ENCODE measurements at places on chromosomes 6 and 20.

- no peak for DNase-seq
Measured at GRCh38 chr6:29525311-29525639, 34.3 kb downstream of the UBD start.

- DNase-seq, result no peak
Measured at GRCh38 chr6:119446609-119447008, 97.0 kb upstream of the MAN1A1 start.

DNA sequence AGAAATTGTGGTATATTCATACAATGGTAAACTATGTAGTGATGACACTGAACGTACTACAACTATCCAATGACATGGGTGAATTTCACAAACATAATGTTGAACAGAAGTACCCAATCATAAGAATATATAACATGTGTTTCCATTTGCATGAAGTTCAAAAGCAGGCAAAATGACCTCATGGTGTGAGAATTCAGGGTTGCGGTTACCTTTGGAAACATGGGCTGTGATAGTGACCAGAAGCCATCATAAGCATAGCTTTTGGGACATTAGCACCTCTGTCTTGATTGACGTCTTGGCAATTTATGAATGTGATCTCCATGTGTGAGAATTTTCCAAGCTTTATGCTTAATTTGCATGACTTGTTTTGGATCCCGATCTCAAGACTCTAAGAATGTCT, 500.1 kb upstream of the JAG1 start:
- DNase-seq, result no peak

- DNase-seq, result no peak
Measured at GRCh38 chr20:3875378-3875974, 13.7 kb upstream of the PANK2 start.

- no peak for DNase-seq
Measured at GRCh38 chr6:36779227-36779626, 60.0 kb downstream of the CPNE5 start.

GRCh38 chr20:2814587-2815051, at the start of gene C20orf141:
Gene C20orf141, plus strand, starts transcription at chr20:2814987. Its CDS starts 198 bp downstream, at chr20:2815185.
- DNase-seq, result peak; percentile 86

DNA sequence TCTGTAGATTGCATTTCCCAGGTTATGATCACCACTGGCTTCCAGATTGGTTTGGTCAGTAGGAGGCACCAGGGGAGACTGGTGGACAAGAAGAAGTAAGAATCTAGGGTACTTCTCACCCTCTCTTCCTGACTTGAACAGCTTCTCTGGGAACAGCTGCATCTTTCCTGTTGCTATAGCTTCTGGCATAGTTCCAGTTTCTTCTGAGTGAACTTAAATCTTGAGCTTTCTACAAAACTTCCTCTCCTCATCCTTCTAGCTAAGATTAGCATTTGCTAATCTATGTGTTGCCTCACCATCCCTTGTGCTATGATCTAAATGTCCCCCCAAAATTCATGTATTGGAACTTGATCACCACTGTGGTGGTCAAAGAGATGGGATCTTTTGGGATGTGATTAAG, 724.6 kb downstream of the UTRN start:
- DNase-seq, result no peak

GRCh38 chr6:16097382-16098171, 31.3 kb upstream of the MYLIP start:
- no peak for DNase-seq

GRCh38 chr6:139374357-139375225, at the start of gene CITED2:
Gene CITED2, minus strand, starts transcription at chr6:139374648. Its CDS starts 704 bp downstream, at chr6:139373944.
- peak; percentile 58 for DNase-seq

GRCh38 chr6:84973606-84974005, 209.2 kb upstream of the TBX18 start:
- DNase-seq, result no peak

DNA sequence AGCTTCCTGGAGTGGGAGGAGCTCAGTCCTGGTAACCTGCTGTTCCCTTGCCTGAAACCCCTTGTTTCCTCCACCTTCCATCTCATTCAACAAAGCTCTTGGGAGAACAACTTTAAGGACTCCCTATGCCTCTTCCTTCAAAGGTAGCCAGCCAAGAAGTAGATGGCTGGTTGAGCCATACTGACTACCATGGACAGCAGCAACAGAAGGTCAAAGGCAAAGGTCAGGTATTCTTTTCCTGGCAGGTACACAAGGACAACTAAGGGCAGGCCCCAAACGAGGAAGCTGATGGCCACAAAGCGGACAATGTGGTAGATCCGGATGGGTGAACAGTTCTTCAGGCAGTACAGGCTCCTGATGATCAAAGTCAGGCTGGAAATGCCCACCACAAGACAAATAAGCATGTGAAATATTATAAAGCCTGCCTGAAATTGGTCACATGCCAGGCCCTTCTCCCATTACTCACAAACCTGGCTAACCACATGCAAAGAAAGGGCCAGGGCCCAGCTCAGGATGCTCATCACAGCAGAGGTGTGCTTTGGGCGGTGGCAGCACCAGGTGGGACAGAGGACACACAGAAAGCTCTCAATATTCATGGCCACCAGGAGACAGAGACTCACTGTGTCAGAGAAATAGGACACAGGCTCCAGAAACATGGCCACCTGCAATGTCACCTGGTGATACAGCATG, 21.7 kb downstream of the UBD start:
- no peak for DNase-seq

- DNase-seq, result no peak
Measured at GRCh38 chr6:160999516-160999915, 7.9 kb downstream of the MAP3K4 start.

DNA sequence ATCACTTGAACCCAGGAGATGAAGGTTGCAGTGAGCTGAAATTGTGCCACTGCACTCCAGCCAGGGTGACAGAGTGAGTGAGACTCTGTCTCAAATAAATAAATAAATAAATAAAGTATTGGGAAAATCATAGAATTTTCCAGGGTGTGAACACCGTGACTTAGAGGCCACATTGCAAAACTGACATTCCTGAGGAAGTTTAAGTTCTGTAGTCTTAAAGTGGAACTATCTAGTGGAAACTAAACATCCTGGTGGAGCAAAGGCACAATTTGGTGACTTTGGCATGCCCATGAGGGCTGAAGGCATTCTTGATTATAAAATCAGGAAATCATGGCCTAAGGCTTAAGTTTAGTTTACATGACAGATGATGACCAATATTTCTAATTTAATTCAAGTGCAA, 32.7 kb upstream of the MCM3 start:
- no peak for DNase-seq

DNA sequence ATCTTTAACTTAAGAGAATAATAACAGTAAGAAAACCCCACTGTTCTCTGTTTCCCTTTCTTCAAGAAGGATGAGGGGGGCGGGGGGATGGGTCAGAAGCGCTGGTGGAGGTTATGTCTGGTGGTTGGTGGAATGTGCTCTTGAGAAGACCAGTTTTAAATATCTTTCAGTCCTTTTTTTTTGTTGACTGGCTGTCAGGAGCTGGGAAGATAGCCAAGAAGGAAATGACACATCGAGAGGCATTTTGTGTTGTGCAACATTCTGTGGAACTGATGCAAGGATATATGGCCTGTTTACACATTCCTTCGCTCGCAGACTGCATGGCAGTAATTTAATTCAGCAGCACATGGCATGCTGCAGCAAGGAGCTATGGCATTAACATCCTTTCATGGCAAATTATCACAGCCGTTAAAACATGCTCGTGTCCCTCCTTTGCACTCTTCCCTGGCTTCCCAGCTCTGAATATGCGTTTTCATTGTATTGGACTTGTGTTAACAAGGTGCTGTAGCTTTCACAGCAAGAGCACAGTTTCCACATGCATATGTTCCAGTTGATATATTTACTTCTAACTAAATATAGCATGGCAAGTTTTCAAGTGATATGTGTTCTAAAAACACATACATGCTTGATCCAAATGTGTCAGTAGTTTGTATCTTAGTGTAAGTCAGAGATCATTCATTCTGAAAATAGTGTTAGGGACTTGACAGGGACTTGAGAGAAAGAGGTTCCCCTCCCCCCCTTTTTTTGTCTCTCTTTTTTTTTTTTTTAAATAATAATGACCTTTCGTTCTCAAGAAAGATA, 68.2 kb upstream of the SUPT3H start:
- peak; percentile 91 for DNase-seq

GRCh38 chr6:56652231-56652630, 9.5 kb upstream of the DST start:
- no peak for DNase-seq

DNA sequence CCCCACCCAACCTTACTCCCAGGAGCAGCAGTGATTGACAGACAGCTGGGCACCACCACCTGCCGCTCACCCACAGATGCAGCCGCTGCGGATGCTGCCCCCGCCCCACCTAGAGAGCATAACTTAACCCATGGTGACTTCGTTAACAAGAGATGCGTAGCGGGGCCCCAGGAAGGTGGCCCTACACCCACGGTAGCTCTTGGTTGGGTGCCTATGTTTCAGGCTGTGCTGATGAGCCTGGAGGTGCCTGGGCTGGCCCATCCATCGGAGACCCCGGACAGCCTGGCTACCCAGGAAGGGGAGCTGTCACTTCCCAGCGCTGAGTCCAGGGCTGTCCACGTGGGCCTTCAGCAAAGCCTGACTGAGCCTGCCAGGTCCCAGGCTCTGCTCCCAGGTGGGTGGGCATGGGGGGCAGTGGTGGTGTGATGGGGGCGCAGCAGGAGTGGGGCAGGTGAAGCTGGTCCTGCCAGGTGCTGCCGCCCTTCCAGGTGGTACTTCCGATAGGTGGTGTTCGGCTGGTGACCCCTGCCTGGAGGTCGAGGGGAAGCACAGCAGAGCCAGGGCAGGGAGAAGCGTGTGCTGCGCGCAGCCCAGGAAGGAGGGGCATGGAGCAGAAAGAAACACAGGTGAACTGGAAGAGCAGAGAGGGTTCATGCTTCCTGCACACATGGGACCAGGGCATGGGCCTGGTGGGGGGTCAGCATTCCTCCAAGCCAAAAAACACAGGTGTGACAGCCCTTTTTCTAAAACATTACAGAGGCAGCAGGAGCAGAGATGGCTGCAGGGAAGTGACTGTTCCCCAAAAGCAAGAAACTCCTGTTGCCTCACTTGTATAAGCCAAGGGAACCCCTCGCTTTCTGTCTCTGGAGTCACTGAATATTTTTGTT, 56.9 kb downstream of the SYNJ2 start:
- DNase-seq, result no peak

- DNase-seq, result no peak
Measured at GRCh38 chr6:111301946-111302345, 181.1 kb downstream of the REV3L start.

GRCh38 chr6:109782491-109782999, 91.4 kb downstream of the FIG4 start:
- no peak for DNase-seq

GRCh38 chr6:92433911-92434310, 985.4 kb downstream of the EPHA7 start:
- DNase-seq, result no peak

GRCh38 chr20:10661261-10661660, 12.5 kb downstream of the JAG1 start:
- DNase-seq, result no peak

DNA sequence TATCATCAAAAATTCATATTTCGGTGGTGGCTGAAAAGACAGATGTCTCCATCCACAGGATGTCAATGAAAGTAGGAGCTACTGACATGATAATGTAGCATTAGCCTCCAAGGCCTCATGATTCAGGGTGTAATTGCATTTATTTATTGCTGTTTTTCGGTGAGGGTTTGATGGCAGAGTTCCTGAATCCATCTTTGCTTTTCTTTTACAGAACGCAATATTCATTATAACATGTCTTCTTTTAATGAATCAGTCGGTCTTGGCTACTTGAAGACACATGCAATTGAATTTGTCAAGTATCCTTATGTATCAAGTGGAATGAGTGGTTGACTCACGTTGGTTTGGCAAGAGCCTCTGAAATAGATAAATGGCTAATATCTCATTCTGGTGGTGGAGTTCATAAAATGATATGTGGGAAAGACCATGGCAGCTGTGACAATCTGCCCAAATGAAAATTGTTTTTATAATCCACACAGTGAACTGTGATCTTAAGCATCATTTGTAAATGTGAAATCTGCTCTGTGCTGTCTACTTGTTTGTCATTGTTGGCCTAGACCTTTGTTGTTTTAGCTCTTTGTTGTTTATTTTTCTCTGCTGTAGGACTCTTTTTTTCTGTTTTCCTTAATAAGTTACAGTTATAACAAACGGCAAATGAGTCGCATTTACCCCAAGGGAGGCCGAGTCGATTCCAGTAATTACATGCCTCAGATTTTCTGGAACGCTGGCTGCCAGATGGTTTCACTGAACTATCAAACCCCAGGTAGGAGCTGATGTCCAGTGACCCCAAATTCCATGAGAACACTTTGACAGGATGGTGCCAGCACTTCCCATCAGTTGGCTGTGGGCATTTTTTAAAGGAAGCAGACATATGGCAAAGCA, 105.7 kb upstream of the LAMP5 start:
- no peak for DNase-seq

- no peak for DNase-seq
Measured at GRCh38 chr6:125749865-125750691, 646 bp downstream of the HEY2 start.

DNA sequence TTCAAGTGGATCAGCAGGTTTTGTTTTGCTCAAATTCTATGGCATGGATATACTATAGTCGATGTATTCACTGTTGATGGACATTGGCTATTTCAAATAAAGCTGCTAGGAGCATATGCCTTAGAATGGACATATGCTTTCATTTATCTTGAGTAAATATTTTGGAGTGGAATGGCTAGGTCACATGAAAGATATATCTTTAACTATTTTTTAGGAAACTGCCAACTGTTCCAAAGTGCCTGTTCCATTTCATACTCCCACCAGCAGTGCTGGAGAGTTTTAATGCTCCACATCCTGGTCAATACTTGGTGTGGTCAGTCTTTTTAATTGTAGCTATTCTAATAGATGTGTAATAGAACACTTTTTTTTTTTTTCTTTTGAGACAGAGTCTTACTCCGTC, 81.1 kb upstream of the PIM1 start:
- no peak for DNase-seq

DNA sequence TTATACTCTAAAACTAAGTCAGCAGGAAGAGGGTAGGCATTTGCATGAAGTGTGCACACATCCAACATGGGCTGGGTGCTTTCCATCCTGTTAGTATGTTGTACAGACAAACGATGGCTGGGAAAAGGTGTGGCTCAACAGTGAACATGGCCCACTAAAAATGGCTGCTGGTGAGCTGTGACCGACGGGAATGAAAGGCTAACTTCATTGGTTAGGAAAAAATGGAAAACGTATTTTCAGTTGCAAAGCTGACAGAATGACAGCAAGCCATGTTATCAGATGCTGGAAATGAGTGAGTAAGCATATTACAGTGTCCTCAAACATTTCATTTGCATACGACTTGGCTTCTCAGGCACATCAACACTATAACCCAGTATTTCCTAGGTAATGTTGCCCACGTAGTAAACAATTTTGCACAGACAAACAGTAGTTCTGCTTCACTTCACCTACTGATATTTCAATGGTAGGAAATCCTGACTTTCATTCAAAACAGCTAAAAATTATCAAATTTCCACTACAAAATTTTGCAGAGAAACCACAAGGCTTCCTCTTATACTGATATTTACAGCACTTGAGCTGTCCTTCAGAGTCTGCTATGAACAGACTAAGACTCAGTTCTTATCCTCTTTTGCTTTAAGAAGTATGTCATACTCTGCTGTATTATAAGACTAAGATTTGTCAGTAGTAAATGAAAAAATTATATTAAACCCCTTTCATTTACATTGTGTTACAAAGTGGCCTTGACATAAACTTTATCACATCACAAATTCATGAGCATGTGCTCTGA, 98.9 kb downstream of the IRF4 start:
- DNase-seq, result no peak
